GM19239 (cell line): ENCODE measurements at places on chromosomes 7 and 10.

GRCh38 chr10:119518176-119518575, 24.3 kb downstream of the RGS10 start:
- DNase-seq, result no peak

DNA sequence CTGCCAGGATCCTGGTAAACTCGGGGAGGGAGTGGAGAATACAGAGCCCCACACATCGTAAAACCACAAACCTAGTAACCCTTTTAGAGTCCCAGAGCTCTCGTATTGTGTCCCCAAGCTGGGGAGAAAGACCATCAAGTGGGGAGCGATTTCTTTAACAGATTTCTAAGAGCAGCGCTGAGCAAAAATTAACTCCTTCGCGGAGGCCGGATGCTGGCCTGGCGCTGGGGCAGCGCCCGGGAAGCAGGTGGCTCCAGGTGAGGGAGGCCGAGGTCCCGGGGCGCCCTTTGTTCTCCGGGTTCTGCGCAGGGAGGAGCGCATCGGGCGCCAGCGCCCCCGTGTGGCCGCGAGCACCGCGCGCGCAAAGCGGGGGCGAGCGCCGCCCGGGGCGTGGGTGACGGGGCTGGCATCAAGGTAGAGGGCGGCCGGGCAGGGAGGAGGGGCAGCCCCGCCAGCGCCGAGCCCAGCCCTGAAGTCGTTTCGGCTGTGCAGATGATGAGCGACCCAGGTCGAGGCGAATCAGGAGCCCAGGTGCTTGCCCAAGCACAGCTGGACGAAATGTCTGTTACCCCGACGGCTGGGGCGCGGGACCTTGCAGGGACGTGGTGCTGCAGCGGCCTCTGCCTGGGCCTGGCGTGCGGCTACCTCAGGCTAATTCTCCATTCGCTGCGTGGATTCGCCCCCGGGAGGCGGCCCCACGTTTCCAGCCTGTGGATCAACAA, 10.4 kb upstream of the FGFR2 start:
- peak; percentile 69 for DNase-seq

GRCh38 chr10:92124616-92125143, 166.2 kb downstream of the CPEB3 start:
- no peak for DNase-seq

DNA sequence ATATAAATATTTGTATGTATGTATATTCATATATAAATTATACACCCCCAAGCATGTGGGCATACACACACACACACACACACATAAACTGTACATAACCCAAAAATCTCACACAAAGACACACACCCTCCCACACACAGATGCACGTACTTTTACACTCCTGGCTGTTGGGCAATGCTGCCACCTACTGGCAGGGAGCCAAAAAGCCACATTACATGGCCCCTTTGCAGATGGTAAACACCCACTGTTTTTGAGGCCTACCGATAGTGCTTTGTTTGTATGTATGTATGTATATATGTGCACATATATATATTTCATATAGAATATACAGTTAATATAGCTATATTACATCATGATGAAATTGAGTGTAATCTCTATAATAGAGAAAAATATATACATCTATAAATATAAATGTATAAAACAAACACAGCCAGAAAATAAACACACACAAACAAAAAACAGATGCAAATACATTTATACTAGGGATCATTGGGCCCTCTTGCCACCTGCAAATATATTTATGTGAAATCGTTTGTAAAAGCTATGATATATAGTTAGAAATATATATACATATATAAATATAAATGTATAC, 120.1 kb upstream of the ACBD5 start:
- peak; percentile 24 for DNase-seq

DNA sequence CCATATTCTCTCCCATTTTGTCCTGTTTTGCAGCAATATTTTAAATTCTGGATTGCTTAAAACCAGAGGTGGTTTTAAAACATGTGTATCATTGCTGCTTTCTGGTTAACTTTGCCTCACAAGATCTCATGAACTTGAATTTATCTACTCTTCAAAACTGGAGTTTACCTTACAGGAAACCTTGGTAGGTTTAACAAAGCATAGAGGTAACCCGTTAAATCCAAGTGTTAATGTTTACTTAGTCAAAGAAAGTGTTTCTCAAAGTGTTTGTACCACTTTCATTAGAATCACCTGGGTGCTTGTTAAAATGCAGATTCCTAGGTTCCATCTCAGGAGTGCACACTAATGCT, 44.0 kb upstream of the VDAC2 start:
- DNase-seq, result no peak

GRCh38 chr10:77027141-77027540, 610.5 kb downstream of the KCNMA1 start:
- no peak for DNase-seq

DNA sequence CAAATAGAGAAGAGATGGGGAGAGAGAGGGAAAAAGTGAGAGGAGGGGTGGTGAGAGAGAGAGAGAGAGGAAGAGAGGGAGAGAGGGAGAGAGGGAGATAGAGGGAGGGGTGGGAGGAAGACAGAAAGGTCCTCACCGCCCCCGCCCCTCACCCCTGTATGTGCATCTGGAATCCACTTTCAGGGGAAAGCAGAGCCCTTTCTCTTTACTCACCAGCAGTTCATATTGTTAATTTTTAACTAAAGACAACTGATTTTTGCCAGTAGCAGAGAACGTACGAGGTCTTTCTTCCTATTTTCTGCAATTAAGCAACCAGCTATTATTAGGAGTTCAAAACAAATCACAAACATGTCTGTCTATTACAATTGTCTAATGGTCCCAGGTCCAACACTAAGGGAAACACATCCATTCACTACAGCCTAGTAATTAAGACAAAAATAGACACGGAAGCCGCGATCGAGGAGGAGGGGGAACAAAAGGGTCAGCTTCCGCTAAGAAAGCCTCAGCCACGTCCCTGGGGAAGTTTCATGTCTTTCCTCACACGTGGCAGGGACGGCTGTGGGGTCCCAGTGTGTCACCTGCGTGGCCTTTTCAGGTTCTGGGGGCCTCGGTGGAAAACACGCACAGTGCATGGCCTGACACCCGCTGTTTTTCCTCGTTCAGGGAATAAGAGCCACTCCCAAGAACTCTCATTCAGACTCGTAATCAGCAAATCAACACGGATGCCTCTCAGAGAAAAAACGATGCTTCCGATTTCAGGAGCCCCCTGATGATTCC, 572.0 kb downstream of the PTPRN2 start:
- DNase-seq, result no peak

GRCh38 chr7:98531717-98532116, 85.4 kb upstream of the NPTX2 start:
- no peak for DNase-seq

- DNase-seq, result no peak
Observed at GRCh38 chr10:79933961-79934360, 14.9 kb downstream of the SFTPD start.

- DNase-seq, result no peak
Observed at GRCh38 chr7:130345136-130345535, 520 bp downstream of the CPA5 start.

- no peak for DNase-seq
Observed at GRCh38 chr7:815284-816216, 16.7 kb upstream of the SUN1 start.

DNA sequence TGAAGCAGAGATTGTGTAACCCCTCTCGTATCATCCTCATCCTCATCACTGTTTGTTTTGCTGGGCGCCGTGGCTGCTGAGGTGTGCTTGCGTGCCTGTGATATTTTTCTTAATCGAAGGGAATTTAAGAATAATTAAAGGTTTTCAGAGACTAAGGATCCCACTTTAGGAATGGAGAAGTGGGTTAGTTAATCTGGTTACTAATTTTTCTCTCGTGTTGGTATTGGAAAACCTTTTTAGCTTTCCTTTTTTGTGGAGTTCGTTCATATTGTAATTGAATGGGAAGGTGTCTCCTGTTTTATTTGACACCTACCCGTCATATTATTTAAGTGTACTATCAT, 1.3 kb downstream of the UBN2 start:
- no peak for DNase-seq

DNA sequence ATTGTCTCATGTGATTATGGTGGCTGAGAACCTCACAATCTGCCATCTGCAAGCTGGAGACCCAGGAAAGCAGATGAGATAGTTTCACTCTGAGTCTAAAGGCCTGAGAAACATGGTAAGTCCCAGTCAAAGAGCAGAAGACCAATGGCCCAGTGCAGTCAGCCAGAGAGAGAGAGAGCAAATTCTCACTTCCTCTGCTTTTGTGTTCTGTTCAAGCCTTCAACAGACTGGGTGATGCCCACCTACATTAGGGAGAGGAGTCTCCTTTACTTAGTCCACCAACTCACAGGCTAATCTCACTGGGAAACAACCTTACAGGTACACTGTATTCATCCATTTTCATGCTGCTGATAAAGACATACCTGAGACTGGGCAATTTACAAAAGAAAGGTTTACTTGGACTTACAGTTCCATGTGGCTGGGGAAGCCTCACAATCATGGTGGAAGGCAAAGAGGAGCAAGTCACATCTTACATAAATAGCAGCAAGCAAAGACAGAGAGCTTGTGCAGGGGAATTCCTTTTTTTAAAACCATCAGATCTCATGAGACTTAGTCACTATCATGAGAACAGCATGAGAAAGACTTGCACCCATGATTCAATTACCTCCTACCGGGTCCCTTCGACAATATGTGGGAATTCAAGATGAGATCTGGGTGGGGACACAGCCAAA, 4.7 kb upstream of the FRMPD2 start:
- no peak for DNase-seq

GRCh38 chr10:119138346-119139306, 26.9 kb downstream of the SFXN4 start:
- DNase-seq, result no peak

DNA sequence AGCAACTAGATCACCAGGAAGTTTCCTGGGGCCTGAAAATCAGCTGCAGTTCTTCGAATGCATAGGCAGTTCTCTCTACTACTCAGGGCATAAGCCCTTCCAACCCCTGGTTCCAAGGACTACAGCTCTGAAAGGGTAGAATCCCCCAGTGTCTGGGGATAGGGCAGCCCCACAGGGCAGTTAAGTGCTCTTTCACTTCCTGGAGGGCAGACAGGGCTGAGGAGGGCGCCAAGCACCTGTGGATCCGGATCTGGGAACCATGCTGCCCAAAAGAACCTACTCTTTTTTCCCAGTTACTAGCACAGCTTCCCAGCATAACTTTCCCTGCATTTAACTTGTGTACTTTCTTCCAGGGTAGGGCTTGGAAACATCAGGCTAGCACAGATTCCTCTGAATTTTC, 41.1 kb downstream of the CXCL12 start:
- no peak for DNase-seq

GRCh38 chr7:142557971-142558582, 191.2 kb upstream of the PRSS1 start:
- DNase-seq, result peak; percentile 28

DNA sequence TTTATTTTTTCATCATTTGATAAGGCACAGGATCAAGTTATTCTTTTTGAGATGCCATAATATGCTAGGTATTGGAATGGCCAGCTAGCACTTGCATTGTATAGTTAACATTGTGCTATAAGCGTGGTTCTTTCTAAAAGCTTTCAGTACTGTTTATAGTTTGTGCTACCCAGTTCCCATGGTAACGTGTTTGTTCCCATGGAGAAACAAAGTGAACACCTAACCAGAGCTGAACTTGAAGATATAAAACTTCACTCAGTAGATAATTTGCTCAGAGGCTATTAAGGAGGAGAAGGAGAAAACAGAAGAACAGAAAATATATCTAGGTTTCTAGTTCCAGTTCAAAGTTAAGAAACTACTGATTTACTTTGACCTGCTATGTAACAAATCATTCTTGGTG, 23.6 kb upstream of the ITGB8 start:
- peak; percentile 12 for DNase-seq

GRCh38 chr7:99485094-99485493, 12.4 kb downstream of the ZNF789 start:
- DNase-seq, result no peak

DNA sequence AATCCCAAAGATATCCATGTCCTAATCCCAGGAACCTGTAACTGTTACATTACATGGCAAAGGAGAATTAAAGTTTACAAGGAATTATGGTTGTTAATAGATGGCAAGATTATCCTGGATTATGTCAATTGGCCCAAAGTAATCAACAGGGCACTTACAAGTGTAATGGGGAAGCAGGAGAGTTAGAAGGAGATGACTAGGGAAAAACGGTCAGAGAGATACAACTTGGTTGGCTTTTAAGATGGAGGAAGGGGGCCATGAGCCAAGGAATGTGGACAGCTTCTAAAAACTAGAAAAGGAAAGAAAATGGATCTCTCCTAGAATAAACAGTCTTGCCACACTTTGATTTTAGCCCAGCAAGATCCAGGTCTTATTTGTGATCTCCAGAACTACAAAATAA, 3.3 kb downstream of the JMJD1C start:
- no peak for DNase-seq

DNA sequence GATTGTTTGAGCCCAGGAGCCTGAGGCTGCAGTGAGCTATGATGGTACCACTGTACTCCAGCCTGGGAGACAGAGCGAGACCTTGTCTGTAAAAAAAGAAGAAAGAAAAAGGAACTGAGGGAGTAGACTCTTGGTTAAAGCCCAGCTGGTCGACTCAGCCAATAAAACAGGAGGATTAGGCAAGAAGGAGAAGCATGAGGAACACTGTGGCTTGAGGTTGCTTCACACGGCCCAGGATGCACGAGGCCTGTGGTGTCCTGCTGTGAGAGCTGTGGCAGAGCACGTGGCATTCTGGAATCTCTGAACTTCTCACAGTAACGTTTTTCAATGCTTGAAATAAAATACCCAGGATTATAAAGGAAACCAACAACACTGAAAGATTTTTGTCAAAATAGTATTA, 93.3 kb downstream of the CUL2 start:
- no peak for DNase-seq

DNA sequence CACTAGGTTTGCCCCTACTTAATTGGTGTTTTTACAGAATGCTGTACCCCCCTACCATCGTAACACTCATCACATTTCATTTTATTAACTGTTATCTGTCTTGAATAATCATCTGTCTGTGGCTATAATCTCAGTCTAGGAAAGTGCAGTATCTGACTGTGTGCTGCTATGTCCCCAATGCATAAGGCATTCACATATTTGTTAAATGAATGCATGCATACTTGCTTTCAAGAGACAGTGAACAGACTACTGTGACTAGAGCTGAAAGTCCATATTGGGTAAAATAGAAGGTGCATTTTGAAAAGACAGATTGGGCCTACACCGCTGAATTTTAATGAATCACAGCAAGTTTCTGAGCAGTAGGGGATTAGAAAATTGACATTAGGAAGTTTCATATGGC, 112.3 kb downstream of the ARHGAP12 start:
- DNase-seq, result no peak

- DNase-seq, result no peak
Observed at GRCh38 chr7:151637781-151638261, 118.1 kb upstream of the RHEB start.

GRCh38 chr7:24727154-24728120, 29.8 kb downstream of the GSDME start:
- peak; percentile 43 for DNase-seq

DNA sequence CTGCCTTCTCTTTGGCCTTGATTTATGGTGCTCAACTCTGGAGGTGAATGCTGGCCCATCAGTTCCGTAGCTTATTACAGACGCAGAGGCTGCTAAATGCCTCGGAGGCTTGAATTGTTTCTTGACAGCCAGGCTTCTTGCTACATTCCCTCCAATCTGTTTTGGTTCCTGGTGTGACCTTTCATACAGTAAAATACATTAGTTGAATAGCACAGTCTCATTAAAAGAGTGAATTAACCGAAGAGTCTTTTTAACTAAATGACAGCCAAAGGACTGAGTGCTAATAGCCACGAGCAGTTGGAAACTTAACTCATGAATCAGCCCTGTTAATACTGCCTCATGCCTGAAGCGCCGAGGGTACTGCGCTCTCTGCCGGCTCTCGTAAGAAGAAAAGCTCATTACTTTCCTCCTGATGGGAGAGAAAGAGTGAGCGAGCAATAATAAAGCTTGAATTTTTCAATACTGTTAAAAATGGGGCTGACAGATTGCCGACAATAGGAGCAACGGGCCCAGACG, 236.4 kb upstream of the GPR26 start:
- no peak for DNase-seq
